Activated CD8-positive, alpha-beta memory T cell treated with anti-CD3 and anti-CD28 coated beads, Interleukin-2, amount 10 ng/mL, durations not matched to agents 7 days and 5 days (primary cell): ENCODE measurements at places on chromosomes 7 and 10. TPM values are rescaled to one million over a fixed set of nuclear protein-coding genes. Genes with fewer than 3 reads are reported as not detected.
A peak's percentile ranks its signal among the peaks of the same experiment; 100 is the strongest.

GRCh38 chr10:32347363-32348022 is 535 bp upstream of the EPC1 start:
- no peaks in the 10 kb centered on the region for H3K27me3 ChIP-seq
- H3K27ac ChIP-seq: peak overlapping the region; percentile 85
- no peak for DNase-seq

- no peak overlapping the region for H3K27ac ChIP-seq
- no peak overlapping the region for H3K4me3 ChIP-seq
- no peak for DNase-seq
- no peaks in the 10 kb centered on the region for H3K36me3 ChIP-seq
- H3K27me3 ChIP-seq: no peaks in the 10 kb centered on the region
Observed at GRCh38 chr7:153832160-153832559, 220.0 kb upstream of the DPP6 start.

DNA sequence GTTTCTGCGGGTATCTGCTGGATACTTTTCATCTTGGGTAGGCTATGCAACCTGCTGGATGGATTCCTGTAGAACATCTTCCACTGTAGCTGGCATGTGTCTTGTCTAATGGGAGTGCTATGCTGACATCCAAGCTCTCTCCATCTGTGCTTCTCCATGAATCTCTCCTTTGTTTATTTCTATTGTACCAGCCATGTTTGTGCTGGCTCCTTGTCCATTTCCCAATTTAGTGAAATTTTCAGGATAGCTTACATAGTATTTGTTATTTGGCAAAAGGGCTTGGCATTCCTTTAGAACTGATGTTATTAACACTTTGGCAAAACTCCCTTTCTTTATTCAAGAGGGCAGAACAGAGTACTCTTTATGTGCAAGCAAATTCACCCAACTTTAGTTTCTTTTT is 198.0 kb downstream of the CSTF2T start:
- H3K4me1 ChIP-seq: no peaks in the 10 kb centered on the region
- H3K4me3 ChIP-seq: no peak overlapping the region
- H3K36me3 ChIP-seq: no peaks in the 10 kb centered on the region
- H3K27ac ChIP-seq: no peak overlapping the region

DNA sequence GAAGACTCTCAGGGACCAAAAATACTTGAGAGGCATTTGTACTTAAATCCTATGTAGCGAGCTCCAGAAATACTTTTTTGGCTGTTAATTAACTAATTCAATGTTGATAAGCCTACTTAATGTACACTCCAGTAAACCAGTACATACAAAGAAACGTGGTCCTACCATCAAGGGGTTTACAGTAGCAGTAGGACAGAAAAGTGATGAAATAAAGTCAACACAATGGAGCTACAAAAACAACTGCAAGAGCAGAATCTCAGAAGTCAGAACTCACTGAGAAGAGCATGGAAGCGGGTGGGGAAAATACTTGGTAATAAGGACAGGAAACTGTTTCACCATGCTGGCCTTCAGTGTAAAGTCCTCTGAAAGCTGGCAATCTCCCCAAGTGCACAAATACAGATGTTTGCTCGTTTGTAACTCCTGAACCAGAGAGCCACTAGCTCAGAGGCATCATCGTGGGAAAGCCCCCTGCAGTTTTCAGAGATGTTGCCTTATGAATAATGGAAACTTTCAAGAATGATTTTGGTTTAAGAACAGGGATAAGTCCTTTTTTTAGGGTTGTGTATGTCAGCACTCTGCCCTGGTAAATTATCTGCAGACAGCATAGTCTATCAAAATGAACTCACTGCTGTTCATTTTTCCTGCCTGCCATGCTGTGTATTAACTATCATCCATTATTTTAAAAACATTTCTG is 233.2 kb downstream of the SORCS1 start:
- H3K27me3 ChIP-seq: no peaks in the 10 kb centered on the region
- no peak for DNase-seq
- H3K4me3 ChIP-seq: no peak overlapping the region
- H3K27ac ChIP-seq: no peak overlapping the region

GRCh38 chr7:31076641-31077310 is 24.7 kb downstream of the ADCYAP1R1 start:
- H3K4me1 ChIP-seq: no peaks in the 10 kb centered on the region
- no peak for DNase-seq
- no peak overlapping the region for H3K4me3 ChIP-seq
- peaks cover 6% of the 10 kb centered on the region for H3K27me3 ChIP-seq
- no peaks in the 10 kb centered on the region for H3K36me3 ChIP-seq
- no peak overlapping the region for H3K27ac ChIP-seq

DNA sequence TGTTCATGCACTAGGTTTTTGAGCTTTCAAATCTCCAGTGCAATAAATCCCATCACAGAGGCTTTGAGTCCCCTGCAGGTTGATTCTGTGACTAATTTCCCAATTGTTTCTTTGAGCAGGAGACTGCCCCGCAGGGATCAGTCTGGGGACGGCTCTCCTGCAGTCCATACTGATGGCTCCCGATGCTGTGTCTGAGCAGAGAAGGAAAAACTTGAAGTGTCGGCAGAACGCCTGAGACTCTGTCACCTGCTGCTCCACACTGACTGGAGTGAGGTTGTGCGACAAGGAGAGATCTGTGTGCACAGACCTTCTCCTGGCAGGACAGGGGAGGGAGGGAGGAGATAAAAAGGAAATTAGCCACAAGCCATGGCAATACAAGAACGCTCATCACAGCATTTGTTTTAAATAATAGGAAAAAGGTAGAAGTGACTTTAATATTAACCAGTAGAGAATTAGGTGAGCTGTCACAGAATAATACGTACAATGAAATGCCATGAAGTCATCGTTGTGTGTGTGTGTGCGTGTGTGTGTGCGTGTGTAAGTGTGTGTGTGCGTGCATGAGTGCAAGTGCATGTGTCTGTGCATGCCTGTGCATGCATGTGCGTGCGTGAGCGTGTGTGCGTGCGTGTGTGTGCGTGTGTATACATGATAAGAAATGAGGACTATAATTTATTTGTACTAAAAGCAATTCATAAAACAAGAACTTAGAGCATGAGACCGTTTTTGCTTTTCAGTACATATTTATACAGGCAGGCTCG is 38.2 kb downstream of the HTR5A start:
- no peak overlapping the region for H3K27ac ChIP-seq
- no peak overlapping the region for H3K4me3 ChIP-seq
- H3K27me3 ChIP-seq: peaks cover 38% of the 10 kb centered on the region

GRCh38 chr7:18290865-18291264 is 204.7 kb upstream of the HDAC9 start:
- H3K4me1 ChIP-seq: peaks cover 14% of the 10 kb centered on the region
- no peak overlapping the region for H3K4me3 ChIP-seq
- H3K27ac ChIP-seq: no peak overlapping the region
- no peak for DNase-seq
- no peaks in the 10 kb centered on the region for H3K36me3 ChIP-seq
- no peaks in the 10 kb centered on the region for H3K27me3 ChIP-seq

- no peaks in the 10 kb centered on the region for H3K36me3 ChIP-seq
- H3K27ac ChIP-seq: no peak overlapping the region
- no peaks in the 10 kb centered on the region for H3K4me1 ChIP-seq
- no peak overlapping the region for H3K4me3 ChIP-seq
Observed at GRCh38 chr10:132837905-132838304, 52.0 kb upstream of the NKX6-2 start.

DNA sequence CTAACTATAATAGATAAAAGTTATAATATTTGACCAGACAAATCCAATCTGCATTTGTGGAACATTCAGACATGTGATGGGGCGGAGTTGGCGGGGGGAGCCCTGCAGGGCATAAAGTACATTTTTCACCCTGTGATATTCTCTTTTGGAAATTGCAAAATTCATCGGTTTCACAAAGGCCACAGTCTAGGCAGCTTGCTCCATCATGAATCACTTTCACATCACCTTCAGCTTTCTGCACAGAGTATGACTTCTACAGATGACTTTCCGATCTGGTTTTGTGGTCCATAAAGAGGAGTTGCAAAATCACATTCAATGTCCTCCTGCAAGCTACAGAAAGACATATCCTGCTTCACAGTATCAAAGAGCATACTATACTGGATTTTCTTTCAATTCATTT is 51.4 kb upstream of the APBB1IP start:
- no peak for DNase-seq
- peaks cover 2% of the 10 kb centered on the region for H3K4me1 ChIP-seq
- no peak overlapping the region for H3K4me3 ChIP-seq
- peaks cover 8% of the 10 kb centered on the region for H3K27me3 ChIP-seq

GRCh38 chr10:121566755-121567154 is 31.5 kb downstream of the FGFR2 start:
- H3K27ac ChIP-seq: no peak overlapping the region
- H3K4me1 ChIP-seq: no peaks in the 10 kb centered on the region
- no peak overlapping the region for H3K4me3 ChIP-seq
- no peak for DNase-seq

GRCh38 chr7:45136106-45137060 is 21.2 kb upstream of the RAMP3 start:
- DNase-seq: peak; percentile 78
- H3K36me3 ChIP-seq: no peaks in the 10 kb centered on the region
- peaks cover 8% of the 10 kb centered on the region for H3K27me3 ChIP-seq
- no peak overlapping the region for H3K4me3 ChIP-seq

GRCh38 chr10:18238870-18239485 is 98.8 kb downstream of the CACNB2 start:
- H3K4me1 ChIP-seq: no peaks in the 10 kb centered on the region
- DNase-seq: no peak
- no peaks in the 10 kb centered on the region for H3K36me3 ChIP-seq
- no peak overlapping the region for H3K4me3 ChIP-seq

GRCh38 chr7:115047958-115048720 is 126.2 kb downstream of the MDFIC start:
- no peak for DNase-seq
- no peak overlapping the region for H3K4me3 ChIP-seq
- H3K4me1 ChIP-seq: no peaks in the 10 kb centered on the region

GRCh38 chr10:43197834-43198681 is 59.8 kb downstream of the CSGALNACT2 start:
- H3K4me1 ChIP-seq: peaks cover 4% of the 10 kb centered on the region
- no peak overlapping the region for H3K4me3 ChIP-seq
- peak; percentile 48 for DNase-seq
- no peaks in the 10 kb centered on the region for H3K27me3 ChIP-seq
- no peak overlapping the region for H3K27ac ChIP-seq

DNA sequence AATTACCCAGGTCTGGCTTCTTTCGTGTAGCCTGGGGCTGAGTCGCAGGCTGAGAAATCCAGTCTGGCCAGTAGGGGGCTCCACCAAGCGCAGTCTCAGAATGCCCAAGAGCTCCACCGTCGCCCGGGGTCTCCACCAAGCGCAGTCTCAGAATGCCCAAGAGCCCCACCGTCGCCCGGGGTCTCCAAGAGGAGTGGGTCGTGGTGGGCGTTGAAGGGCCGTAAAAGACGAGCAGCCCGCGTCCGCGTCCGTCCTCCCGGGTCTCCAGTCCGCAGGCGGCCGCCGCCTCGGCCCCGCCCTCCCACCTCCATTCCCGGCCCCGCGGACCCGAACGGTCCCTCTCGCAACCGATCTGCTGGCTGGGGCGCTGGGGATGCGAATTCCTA is 892 bp upstream of the ZYX start:
- peak overlapping the region; percentile 94 for H3K27ac ChIP-seq
- DNase-seq: peak; percentile 93
- no peaks in the 10 kb centered on the region for H3K27me3 ChIP-seq
- H3K4me1 ChIP-seq: peaks cover 41% of the 10 kb centered on the region

DNA sequence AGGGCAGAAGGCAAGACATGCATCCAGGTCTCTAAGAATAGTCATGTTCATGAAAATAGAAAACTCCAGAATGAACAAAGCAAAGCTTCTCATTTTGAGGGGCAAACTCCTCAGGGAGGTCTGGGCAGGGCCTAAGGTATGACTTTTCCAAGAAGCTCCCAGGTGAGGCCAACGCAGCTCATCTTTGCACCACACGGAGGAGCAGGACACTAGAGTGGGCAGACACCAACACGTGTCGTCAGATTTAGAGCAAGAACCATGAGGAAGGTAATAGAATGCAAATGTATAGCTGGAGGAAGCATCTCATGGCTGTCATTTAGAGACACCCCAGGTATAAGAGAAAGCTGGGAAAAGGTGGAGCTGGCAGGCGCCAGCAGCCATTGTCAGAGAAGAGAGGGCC is 95.7 kb downstream of the WDFY4 start:
- H3K27ac ChIP-seq: no peak overlapping the region
- H3K27me3 ChIP-seq: peaks cover 6% of the 10 kb centered on the region
- DNase-seq: no peak
- no peaks in the 10 kb centered on the region for H3K4me1 ChIP-seq

DNA sequence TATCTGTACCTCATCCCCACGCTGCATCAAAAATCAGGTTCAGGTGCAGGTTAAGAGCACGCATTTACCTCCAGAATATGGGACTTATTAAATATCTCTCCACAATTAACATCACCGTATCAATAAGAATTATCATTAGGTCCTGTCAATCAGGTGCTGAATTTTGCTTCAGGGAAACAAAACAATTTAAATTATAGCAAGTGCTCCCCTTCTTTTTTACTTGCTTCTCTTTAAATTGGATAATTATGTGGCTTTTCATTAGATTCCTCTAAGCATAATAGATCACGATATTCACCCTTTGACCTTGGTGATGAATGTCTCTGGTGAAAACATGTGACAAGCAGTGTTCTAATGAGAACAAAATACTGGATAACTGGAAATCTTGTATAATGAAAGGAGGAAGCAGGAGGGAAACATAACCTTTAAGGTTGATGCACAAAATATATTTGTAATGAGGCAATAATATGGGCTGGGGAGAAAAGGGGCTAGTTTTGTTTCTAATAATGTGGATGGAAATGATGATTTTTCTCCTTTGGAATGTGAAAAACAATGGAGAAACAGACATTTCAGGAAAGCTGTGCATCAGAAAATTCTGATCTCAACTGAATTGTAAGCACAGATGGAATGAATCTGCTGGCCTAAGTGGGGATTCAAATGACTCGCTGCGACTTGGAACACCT is 166.9 kb downstream of the SNX10 start:
- no peak overlapping the region for H3K27ac ChIP-seq
- no peak for DNase-seq
- peaks cover 7% of the 10 kb centered on the region for H3K4me1 ChIP-seq
- peaks cover 55% of the 10 kb centered on the region for H3K27me3 ChIP-seq
- H3K4me3 ChIP-seq: no peak overlapping the region

- H3K4me1 ChIP-seq: no peaks in the 10 kb centered on the region
- H3K27me3 ChIP-seq: peaks cover 3% of the 10 kb centered on the region
- H3K36me3 ChIP-seq: no peaks in the 10 kb centered on the region
- H3K4me3 ChIP-seq: no peak overlapping the region
- H3K27ac ChIP-seq: no peak overlapping the region
Observed at GRCh38 chr7:11376529-11376928, 402.9 kb downstream of the PHF14 start.

- peaks cover 4% of the 10 kb centered on the region for H3K36me3 ChIP-seq
- no peak overlapping the region for H3K4me3 ChIP-seq
- no peak overlapping the region for H3K27ac ChIP-seq
- peaks cover 14% of the 10 kb centered on the region for H3K4me1 ChIP-seq
- H3K27me3 ChIP-seq: peaks cover 6% of the 10 kb centered on the region
Observed at GRCh38 chr10:110758898-110759297, 112.8 kb upstream of the PDCD4 start.

- no peaks in the 10 kb centered on the region for H3K27me3 ChIP-seq
- no peaks in the 10 kb centered on the region for H3K4me1 ChIP-seq
- H3K36me3 ChIP-seq: no peaks in the 10 kb centered on the region
- no peak overlapping the region for H3K27ac ChIP-seq
- H3K4me3 ChIP-seq: no peak overlapping the region
- no peak for DNase-seq
Observed at GRCh38 chr10:34002896-34003295, 668.4 kb upstream of the NRP1 start.

The YKT6 gene
- 57.9 TPM for total RNA-seq

The DRGX gene
- total RNA-seq: not detected

The SRGN gene
- total RNA-seq: 616 TPM

The FHIP2A gene
- total RNA-seq: 33.5 TPM

The NPC1L1 gene
- total RNA-seq: not detected

The KLLN gene
- total RNA-seq: 0.67 TPM

The RPEL1 gene
- not detected for total RNA-seq

The FAM25A gene
- not detected for total RNA-seq

The WDFY4 gene
- total RNA-seq: 0.06 TPM

The GRM8 gene
- not detected for total RNA-seq

The MARVELD1 gene
- total RNA-seq: 3.0 TPM

The PTF1A gene
- not detected for total RNA-seq
